ENCODE measurements at places on chromosomes 4 and X.

DNA sequence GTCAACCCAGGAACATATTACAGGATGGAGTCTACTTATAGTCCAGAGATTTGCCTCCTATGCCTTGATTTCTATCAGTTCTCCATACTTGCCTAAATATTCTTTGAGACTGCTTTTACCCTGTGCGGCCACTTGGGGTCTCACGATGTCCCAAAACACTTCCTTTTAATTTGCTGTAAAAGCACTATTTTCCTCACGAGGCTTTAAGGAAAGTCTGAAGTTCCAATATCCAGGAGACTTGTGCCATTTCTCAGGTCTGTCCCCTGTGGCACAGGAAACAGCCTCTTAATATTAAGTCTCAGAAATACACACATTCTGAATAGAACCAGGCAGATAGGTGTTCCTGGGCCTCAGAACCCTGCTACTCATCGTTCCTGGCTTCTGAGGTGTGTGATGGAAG is 142.9 kb downstream of the TMEM164 start:
- DNase-seq, result no peak

GRCh38 chrX:96687776-96688175 is 3.1 kb downstream of the DIAPH2 start:
- DNase-seq, result no peak

DNA sequence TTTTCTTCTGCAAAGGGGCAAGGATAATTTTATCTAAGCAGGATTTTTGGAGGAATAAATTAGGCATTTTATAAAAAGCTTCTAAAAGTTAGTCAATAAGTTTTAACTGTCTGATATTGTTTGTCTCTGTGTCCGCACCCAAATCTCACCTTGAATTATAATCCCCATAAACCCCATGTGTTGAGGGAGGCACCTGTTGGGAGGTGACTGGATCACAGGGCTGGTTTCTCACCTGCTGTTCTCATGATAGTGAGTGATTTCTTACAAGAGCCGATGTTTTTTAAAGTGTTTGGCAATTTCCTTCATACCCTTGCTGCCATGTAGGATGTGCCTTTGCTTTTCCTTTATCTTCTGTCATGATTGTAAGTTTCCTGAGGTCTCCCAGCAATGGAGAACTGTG is 481.4 kb downstream of the GBA3 start:
- no peak for DNase-seq

DNA sequence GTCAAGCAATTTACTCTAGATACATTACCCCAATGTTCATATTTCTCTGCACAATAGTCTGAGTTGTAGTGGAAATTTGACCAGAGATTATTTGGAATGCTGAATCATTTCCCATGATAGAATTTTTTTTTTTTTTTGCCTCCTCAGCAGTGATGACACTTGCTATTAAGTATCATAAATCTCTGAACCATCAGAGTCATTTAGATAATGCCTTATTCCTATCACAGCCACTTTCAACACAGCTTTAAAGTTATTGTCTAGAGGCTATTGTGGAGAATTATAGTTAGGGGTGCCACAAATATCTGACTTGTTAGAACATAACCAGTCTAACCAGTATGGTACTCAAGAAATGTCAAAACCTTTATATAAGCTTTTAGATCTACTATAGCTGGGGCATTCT is 79.8 kb downstream of the LCORL start:
- no peak for DNase-seq

GRCh38 chr4:3037957-3038461 is 36.3 kb downstream of the HTT-AS start:
- DNase-seq, result no peak

GRCh38 chrX:30874851-30875250 is 14.2 kb downstream of the TAB3 start:
- no peak for DNase-seq

GRCh38 chr4:141248029-141248428 is 27.3 kb downstream of the ZNF330 start:
- DNase-seq, result no peak

DNA sequence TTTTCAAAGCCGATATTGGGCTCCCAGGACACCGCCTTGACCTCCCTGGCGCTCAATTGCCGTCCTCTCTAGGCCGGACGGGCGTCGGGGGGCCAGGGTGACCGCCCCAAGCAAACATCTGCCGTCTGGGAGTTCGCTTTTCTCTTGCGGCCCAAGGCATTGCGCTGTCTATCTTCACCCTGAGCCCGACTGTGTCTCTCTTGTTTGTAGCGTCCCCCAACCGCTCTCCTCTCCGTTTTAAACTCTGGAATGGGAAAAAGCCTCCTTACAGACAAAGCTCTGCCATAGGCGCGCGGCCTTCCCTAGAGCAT is 551 bp upstream of the ARX start:
- no peak for DNase-seq

DNA sequence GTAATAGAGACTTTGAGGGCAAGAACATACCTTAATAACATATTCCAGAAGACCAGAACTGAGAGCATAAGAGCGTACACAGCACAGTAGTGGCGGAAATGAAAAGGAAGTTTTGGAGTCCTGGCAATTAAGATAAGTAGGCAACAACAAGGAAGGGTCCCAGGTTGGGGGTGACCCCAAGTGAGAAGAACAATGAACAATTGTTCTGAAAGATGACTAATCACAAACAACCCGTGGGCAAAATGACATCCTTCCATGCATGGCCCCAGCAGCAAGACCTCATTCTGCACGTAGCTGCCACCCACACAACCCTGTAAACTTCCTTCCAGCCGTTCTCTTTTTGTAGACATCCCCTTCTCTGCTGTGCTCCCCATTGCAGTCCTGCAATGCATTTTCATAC is 384.4 kb upstream of the PABPC4L start:
- DNase-seq, result no peak

DNA sequence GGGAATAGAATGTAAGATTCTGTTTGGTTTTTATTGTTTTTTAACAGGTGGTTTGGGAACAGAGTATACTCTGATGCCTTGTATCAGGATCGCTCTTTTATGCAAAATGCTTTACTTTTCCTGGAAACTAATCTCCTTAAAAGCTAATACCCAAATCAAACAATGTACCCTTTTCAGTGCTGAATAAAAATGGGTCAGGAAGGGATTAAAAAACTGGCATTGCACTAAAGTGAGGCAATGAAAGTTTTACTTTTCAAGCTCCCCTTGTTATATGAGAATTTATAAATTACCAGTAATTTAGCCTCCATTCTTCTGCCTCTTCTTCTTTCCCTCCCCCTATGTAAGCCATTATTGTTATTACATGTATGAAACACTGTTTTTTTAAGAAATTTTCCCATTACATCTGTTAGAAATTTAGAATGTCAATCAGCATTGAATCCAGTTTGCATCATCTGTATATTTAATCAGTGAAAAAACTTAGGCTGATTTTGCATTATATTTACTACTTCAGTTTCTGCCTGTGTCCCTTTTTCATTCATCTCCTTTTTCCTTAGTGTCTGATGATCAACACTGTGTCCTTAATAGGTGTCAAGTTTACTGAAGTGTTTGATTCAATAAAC is 89.7 kb upstream of the NPNT start:
- no peak for DNase-seq

DNA sequence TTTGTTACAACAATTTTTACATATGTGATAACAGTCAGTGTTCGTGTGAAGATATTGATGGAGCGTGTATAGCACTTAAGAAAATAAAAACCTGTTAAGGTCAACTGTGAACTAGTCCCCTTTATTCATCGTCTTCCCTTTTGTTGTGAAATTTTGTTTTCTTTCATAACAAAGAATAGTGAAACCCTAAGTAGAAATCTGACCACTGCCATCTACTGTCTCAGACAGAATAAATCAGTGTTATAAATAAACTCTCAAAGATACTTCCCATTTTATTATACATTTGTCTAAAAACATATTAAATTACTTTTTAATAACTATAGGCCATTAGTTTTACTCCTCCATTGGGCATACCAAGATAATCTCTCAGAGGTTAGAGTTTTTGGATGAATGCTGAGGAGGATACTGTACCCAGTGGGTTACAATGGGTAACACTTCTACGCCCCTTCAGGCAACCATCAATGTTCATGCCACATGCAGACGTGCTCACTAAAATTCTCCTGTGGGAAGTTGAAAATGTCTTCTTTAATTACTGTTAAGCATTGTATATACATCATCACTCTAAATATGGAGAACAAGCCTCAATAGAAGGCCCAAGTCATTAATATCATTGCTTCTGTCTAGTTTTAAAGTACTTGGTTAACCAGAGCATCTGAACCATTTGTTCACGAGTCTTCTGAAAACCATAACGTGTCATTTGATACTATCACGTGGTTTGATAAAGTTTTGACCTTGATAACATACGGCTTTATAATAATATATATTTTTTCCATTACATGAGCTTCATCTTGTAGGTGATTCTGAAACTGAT is 171.2 kb downstream of the TMA16 start:
- DNase-seq, result no peak

DNA sequence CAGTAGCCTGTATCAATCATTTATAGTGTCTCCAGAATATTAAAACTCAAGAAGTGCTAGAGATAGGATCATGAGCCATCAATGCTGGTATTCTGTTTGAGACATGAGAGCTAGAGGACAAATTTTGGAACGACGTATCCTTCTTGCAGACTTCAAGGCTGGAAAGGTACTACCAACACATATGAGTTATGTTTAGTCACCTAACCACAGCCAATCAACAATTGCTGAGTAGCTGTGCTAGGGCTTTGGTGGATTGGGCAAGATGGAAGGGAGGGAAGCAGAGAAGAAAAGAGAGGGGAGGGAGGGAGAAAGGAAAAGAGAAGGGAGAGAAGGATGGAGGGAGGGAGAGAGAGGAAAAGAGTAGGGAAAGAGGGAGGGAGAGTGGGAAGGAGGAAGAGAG is 21.6 kb upstream of the RAI2 start:
- DNase-seq, result no peak

DNA sequence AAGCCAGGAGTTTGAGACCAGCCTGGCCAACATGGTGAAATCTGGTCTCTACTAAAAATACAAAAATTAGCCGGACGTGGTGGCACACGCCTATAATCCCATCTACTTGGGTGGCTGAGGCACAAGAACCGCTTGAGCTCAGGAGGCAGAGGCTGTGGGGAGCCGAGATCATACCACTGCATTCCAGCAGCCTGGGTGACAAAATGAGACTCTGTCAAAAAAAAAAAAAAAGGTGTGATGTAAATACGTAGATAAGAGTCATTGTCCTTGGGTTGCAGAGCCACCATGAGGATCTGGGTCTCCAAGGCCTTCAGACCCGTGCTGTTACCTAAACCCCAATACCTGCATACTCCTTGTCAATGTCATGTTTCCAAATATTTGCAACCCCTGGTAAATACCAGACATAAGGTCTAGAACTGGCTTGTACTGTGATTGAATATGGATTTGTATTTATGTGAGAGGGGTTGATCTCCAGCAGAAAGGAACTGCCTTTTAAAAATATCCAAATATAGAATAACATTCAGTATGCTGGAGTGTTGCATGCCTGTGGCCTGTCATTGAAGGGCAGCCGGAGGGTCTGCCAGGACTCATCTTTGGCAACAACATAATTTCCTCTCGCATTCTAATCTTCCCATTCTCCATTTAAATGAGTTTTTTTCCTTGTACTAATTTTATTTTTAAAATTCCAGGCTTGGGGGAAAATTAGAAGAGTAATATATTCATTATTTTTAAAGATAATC is 40.4 kb downstream of the ATXN3L start:
- no peak for DNase-seq

DNA sequence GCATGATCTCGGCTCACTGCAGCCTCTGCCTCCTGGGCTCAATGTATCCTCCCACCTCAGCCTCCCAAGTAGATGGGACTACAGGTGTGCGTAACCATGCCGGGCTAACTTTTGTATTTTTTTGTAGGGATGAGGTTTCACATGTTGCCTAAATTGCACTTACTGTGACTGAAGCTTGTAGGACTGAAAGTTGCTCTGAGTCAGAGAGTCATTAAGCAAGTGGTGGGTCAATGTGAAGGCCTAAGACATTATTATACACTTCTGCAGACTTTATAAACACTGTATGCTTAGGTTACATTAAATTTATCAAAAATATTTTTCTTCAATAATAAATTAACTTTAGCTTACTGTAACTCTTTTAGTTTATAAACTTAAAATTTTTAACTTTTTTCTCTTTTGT is 170.2 kb downstream of the FAT4 start:
- no peak for DNase-seq

DNA sequence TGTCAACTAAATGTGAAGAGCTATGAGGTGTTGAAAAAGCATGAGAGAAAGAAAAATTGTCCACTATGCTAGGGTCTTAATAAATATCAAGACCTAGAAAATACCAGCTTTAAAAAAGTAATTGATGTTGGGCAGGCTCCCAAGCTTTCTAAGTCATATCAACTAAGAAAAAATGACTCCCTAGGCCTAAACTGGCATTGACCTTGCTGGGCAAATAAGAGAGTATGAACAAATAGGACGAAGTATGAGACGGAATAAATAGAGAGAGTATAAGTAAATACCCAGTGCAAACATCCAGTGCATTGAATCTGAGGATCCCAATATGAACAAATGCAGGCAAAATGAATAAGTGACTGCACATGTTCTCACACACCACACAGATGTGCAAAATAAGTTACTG is 3.2 kb downstream of the KDR start:
- DNase-seq, result no peak

DNA sequence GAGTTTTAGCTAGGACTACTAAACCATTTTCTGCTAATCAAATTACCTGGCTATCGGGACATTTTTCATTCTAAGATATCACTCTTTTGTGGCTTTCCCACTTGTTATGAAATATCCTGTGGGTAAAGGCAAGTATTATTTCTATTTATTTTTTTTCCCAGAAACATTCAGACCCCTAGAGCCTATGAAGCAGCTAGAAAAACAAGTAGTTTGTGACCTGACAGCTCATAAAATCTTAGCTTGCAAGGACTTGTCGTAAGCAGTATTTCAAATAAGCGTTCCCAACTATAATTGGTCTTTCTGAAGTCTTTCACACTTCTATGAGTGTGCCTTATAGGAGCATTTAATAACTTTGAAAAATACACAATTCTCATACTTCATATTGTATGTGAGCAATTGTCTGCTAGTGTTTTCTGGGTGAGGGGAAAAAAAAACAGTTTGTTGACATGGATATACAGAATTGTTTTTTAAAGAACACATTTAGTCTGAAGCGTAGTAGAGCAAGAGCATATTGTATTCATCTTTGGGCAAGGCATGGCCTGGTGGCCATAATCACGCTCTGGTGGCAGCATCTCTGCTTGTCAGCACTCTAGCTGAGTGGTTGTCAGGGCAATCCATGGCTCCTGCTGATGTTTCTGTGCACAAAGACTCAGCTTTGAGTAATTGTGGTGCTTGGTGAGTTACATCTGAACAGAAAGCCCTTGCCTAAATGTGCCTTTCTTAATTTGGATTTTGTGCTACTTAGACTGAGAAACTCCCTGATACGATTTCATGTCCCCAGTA is 2.6 kb downstream of the MCUB start:
- no peak for DNase-seq

GRCh38 chrX:134669378-134670098 is 11.3 kb upstream of the PLAC1 start:
- DNase-seq, result no peak
